Gastrocnemius medialis (tissue), 4 donors: ENCODE measurements at places on chromosomes 1 and 21. TPM values are rescaled to one million over a fixed set of nuclear protein-coding genes. Genes with fewer than 3 reads are reported as not detected.

- no peak for DNase-seq
Observed at GRCh38 chr1:87539147-87539546, 210.5 kb downstream of the LMO4 start.

GRCh38 chr1:11648732-11649158 is 5.5 kb downstream of the FBXO2 start:
- no peak for DNase-seq

DNA sequence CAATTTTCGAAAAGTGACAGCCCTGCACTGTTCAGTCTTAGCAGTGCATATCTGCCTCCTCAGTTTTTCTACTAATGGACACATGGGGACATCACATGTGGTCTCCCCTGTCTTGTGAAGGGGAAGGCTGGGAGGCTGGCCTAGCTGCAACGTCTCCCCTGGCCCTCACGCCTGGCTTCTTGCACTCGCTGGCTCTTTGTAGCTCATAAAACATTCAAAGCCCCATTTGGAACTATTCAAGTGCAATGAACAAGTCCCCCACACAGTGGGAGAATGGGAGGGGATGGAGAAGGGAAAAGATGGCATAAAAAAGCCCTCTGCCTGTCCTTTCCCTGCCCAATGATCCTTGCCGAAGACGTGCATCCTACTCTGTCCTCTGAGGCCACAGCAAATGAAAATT is 73.6 kb downstream of the PGBD5 start:
- no peak for DNase-seq

The TPR gene
- 56.6 TPM for total RNA-seq

GRCh38 chr21:35927262-35927661 is 133.1 kb downstream of the SETD4 start:
- no peak for DNase-seq

DNA sequence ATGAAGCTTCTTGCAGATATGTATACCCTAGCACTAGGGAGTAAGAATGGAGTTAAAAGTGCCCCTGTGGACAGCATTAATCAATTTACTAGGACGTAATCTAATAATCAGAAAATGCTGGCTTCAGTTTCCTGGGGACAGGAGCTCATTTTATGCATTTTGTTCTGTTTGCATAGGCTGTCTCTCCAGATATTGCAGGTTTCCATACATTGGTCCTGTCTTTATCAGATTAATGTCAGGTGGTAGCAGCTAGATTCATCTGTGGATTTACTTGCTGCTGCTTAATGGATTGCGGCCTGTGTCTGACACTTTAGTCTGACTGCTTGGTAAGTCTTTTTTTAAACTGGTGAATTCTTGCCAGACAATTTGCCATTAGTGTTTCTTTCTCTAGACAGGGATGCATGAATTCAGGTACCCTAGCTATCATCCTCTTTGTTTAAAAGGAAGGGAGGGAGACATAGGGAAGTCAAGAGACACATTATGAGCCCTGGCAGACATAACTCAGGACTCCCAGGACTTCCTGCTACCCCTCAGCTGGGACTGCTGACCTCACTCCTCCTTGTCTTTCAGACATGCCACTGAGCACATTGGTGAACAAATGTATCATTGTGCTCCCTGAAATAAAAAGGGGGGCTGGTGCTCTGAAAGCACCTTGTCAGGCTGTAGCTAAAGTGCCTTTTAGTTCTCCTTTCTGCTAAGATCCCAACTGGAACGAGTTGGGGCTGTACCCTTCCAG is 47.7 kb downstream of the NOS1AP start:
- no peak for DNase-seq

DNA sequence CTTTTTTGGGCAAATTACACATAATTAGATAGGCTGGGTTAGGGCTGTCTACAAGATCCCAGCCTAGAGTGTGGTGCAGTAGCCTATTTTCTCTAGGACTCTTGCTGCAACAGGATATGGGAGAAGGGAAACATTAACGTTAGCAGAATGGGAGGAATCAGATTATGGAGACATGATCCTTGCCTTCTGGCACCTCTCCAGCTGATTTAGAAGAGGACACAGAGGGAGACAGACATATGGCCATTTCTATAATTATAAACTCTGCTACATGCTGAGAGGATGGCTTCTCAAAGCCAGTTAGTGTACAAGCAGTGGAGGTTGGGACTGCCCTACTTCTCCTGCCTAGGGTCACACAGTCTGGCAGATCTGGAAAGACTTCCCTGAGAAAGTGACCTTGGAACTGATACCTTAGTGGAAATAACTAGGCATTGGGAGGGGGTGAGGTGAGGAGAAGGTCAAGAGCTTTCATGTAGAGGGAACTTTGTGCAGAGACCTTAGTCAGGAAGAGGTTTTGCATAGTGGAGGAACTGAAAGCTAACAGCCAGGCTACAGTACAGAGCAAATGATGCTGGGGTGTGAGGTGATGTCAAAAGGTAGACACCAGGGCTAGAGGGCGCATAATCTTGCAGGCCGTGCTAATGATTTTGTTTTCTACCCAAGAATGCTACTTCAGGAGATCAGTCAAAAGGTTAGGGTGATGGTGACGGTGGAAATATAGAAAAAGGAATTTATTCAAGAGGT is 1.2 kb upstream of the CD1D start:
- DNase-seq: no peak

The UBASH3A gene
- not detected for total RNA-seq

DNA sequence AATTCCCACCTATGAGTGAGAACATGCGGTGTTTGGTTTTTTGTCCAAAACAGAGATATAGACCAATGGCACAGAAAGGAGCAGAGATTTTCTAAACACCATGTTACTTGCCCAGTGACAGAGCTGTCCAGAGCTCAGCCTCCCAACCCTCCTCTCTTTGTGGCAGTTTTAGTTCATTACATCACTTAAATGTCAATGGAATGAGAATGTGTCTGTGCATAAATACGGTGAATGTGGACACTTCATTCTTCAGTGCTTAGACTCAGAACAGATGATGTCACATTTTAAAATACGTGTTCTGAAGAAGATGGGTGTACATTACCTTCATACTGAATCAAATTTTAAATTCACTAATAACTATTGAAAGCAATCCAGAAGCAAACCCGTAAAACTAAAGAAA is 374.9 kb downstream of the DSCAM start:
- DNase-seq: no peak

- DNase-seq: no peak
Observed at GRCh38 chr1:29299446-29299845, 63.1 kb downstream of the PTPRU start.

The KRTAP21-2 gene
- total RNA-seq: not detected

- no peak for DNase-seq
Observed at GRCh38 chr1:64480999-64481772, 11.3 kb downstream of the CACHD1 start.

DNA sequence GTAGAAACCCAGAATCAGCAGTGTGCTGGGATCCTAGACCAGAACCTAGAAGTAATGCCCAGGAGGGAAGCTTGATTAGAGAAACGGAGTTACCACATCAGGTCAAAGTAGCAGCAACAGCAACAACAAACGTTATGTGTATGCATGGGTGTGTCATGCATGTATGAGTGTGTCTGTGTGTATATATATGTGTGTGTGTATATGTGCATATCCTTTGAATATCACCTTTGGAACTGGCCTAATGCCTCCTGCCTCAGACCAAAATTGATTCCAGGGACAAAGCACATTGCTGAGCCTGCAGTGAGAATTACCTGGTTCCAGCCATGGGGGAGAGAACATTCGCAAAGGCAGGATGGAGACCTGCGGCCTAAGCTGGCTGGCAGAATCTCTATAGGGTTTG is 55.9 kb downstream of the MAP10 start:
- no peak for DNase-seq

The RHOU gene
- 11.8 TPM for total RNA-seq

- no peak for DNase-seq
Observed at GRCh38 chr1:61323681-61324328, 241.4 kb downstream of the NFIA start.

The NR1I3 gene
- total RNA-seq: not detected
